Stromal cell of bone marrow (primary cell): ENCODE measurements at places on chromosomes 2 and 18.
A peak's percentile ranks its signal among the peaks of the same experiment; 100 is the strongest.

- no peak for DNase-seq
These were observed 31.6 kb downstream of the B3GNT2 start for GRCh38 chr2:62227386-62228075.

- peak; percentile 22 for DNase-seq
These were observed 567.8 kb upstream of the KLHL29 start for GRCh38 chr2:22817197-22817596.

DNA sequence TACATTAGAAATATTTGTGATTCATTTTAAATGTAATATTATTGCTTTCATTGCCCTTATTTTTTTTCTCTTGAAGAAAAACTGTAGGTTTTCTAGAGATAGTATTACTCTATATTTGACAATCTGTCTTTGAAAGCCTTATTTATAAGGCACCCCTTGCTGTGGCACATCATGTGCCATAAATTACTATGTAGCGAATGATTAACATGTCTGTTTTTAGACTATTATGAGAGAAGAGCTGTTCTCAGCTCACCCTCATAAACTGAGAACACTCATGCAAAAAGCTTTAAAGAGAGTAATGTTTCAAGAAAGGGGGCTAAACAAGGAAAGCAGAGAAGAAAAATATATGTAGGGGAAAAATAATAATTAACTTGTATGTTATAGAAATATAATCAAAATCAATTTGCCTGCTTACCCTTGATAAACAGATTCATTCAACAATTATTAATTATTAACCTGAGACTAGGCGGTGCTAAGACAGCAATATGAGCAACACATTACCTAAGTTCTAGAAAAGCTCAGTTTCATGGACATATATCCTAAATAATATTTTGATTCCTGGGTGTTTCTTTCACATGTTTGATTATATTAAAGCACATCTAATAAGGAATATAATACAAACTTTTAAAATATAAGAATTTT is 69.0 kb downstream of the RAB3GAP1 start:
- no peak for DNase-seq

DNA sequence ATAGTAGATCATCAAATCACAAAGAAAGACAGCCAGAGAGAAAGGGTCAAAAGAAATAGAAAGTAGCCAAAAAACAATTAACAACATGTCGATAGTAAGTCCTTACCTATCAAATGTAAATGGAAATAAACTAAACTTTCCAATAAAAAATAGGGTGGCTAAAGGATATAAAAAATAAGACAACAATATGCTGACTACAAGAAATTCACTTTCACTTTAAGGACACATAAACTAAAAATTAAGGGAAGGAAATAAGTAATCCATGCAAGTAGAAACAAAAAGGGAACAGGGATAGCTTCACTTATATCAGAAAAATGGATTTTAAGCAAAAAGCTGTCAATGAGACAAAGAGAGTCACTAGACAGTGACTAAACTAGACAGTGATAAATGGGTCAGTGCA is 903.9 kb upstream of the ZEB2 start:
- no peak for DNase-seq

DNA sequence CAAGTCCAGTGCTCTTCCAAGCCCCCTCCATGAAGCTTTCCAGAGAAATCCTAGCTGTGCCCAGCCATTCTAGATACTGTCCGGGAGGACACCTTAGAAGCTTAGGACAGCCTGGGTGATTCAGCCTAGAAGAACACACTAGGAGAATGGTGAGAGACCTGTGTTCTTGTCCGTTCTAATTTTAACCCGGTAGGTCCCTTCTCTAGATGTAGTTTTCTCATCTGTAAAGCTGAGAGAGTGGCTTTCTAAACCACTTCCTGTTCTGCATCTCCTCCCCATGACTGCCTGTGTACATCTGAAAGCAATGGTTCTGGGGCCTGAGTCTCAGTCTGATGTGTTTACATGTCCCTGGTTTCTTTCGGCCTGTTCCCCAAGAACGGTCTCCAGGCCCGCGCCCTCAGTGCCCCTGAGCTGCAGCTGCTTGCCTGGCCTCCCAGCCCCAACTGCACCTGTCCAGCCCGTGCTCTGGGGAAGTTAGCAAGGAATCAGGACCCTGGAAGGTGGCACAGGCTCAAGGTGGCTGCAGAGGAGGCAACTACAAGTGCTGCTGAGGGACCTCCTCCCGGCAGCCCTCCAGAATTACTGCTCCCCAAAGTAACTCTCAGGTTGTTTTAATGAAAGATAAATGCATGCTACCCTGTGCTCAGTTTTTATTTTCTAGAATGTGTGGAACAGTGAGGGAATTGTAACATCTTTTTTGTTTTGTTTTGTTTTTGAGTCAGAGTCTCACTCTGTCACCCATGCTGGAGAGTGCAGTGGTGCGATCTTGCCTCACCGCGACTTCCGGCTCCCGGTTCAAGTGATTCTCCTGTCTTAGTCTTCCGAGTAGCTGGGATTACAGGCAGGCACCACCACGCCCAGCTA is 105.9 kb downstream of the LBH start:
- DNase-seq: no peak

DNA sequence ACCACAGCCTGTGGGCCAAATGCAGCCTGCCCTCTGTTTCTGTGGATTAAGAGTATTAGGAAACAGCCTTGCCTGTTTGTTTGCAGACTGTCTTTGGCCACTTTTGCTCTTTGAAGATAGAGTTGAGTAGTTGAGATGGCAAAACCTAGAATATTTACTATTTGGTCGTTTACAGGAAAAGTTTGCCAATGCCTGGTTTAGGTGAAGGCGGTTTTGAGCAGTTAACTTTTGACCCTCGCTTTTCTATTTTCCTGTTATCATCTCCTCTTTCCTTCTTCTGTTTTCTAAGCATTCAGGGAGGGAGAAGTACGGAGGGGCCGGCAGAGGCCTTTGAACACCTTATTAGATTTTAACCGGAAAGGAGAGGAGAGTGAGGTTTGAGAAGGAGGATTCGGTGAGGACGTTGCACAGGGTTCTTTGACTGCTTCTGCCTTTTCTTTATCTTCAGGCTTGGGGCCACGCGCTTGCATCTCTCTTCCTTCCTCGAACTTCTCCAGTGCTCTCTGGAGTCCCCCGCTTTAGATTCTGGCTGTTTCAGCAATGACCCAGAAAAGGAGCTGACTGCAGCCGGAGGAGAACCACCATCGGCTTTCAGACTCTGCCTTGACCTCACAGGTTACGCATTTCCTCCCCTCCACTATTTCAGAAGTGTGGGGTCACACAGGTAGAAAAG is 39.2 kb downstream of the IL1R2 start:
- DNase-seq: no peak

DNA sequence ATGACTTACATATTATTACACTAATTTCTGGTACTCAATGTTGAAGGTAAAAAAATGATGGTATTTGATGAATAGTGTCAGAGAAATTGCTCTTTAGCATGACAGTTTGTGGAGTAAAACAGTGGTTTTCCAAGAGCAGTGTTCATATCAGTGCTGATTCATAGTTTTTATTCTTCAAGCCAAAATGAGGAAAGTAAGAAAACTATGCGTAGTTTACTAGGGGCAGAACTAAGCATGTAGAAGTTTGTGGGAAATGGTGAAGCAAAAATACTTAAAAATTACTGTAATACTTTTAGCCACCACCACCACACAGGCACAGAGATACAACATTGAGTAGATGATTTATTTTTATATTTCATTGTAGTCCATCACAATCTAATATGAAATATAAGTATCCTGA is 137.3 kb downstream of the ZNF804A start:
- no peak for DNase-seq

DNA sequence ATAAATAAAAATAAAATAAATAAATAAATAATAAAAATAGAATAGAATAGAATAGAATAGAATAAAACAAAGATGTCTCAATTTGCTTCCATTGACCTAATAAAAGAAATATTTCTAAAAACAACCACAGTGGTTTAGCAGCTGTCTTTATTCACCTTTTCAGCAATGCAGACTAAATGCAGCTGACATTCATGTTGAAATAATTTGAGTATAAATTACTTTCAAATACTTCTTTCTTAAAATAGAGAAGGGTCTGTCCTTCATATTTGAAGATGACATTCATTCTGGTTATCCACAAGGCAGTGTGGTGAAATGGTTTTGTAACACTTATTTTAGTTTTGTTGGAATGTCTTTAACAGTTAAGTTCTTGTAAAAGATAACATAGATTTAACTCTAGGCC is 469.4 kb downstream of the IRS1 start:
- DNase-seq: no peak
